Large intestine (tissue), 12 donors: ENCODE measurements at places on chromosomes 1 and 21. TPM values are rescaled to one million over a fixed set of nuclear protein-coding genes. Genes with fewer than 3 reads are reported as not detected.
A peak's percentile ranks its signal among the peaks of the same experiment; 100 is the strongest.

BARHL2 gene
- not detected for polyA plus RNA-seq

OTUD7B gene
- polyA plus RNA-seq = 16.9 TPM

RGS4 gene
- 8.1 TPM for polyA plus RNA-seq

TBX19 gene
- polyA plus RNA-seq = 2.3 TPM

FAM163A gene
- polyA plus RNA-seq = 5.5 TPM

EFNA3 gene
- polyA plus RNA-seq = 9.6 TPM

RHOU gene
- 44.2 TPM for polyA plus RNA-seq

GPR25 gene
- polyA plus RNA-seq = 0.16 TPM

KDF1 gene
- 20.4 TPM for polyA plus RNA-seq

DFFB gene
- polyA plus RNA-seq = 10.6 TPM

DNA sequence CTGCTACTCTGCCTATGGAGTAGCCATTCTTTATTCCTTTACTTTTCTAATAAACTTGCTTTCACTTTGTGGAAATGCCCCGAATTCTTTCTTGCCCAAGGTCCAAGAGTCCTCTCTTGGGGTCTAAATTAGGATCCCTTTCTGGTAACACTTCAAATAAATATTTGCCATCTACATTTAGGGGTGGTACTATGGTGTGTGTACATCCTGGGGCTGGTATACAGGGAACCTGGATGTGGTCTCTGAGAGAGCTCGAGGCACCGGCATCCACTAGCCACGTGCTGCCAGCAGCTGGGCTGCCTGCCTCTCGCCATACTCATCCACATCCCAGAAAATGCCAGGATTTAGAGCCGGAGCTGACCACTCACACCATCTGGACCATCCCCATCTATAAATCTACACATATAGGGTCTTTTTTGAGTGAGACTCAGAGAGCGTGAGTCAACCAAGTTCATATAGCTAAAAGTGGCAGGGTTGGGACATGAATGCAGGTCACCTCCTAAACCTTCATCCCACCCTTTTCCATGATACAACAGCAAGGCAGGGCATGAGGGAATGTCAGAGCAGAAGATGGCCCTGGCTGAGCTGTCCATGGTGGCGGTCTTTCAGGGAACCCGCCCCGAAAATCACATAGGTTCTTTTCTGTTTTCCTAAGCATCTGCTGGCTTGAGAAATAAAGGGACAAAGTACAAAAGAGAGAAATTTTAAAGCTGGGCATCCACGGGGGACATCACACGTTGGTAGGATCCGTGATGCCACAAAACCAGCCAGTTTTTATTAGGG lies 76.6 kb upstream of the F3 start:
- DNase-seq = no peak

GRCh38 chr1:200415789-200416593 lies 6.2 kb upstream of the ZNF281 start:
- no peak for DNase-seq

DNA sequence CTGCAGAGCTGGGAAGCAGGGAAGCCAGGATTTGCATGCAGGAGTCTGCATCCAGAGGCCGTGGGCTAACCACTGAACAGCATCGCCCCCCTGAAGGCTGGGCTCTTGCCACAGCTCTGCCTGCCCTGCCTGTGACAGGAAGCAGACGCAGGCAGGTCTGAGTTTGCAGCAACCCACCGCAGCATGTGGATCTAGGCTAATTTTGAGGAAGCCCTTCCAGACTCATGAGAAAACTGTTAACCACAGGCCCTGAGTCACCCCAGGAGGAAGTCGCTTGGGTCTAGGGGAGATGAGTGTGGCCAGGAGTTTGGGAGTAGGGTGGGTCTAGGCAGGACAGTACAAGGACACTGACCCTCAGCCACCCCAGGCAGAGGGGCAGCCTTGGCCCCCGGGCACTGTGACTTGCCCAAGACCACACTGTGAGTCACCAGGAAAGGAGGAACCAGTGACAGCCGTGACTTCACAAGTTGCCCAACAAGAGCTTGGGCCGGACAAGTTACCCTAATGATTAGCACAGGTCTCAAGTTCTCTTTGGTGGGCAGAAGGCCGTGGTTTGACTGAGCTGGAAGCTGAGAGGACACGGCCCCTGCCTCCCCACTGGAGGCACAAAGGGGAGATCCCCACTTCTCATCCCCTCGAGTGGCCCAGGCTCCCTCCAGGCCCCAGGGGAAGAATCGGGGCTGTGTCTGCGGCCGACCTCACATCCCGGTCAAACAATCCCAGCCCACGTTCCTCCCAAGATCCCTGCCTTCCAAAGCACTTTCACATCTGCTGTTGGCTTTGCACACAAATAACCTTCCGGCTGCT lies 826 bp downstream of the LAPTM5 start:
- DNase-seq = no peak

GRCh38 chr1:108611984-108612383 lies 48.9 kb downstream of the HENMT1 start:
- no peak for DNase-seq

GRCh38 chr1:113551728-113552127 lies 161.4 kb downstream of the MAGI3 start:
- no peak for DNase-seq

DNA sequence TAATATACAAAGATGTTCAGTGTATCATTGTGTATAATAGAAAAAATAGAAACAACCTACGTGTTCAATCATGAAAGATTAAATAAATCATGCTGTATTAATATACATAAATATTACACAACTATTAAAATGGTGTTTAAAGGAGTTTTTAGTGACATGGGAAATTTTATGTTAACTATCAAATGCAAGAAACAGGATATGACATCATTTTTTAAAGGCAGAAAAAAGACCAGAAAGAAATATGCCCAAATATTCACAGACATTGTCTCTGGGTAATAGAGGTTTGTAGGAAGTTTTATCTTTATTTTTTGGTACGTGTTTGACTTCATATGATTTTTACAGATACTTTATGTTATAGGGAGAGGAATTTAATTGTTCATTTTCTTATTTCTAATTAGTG lies 34.0 kb downstream of the NPHS2 start:
- DNase-seq = no peak

DNA sequence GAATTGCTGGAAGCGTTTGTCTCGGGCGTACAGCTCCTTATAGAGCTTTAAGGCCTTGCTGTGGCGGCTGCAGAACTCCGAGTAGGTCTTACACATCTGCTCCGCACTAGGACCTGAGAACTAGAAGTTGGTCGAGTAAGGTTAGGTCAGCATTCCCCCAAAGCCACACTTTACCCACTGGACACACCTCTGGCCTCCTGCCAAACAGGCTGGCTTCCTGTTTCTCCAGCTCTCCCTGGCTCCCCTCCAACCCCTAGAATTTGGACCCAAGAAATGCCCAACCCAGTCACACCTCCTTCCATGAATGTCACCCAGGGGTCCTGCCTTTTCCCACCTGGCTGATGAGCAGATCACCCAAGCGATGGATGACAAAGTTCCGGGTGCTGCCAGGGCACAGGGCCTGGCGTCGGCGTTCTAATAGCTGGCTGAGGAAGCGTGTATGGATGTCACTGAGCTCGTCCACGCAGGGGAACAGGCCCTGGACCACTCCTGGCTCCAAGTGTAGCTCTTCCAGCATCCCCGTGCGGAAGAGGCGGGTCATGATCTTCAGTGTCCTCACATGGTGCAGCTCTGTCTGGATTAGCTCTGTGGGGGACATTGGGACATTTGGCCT lies 15.6 kb downstream of the ARHGEF2 start:
- DNase-seq = no peak

DNA sequence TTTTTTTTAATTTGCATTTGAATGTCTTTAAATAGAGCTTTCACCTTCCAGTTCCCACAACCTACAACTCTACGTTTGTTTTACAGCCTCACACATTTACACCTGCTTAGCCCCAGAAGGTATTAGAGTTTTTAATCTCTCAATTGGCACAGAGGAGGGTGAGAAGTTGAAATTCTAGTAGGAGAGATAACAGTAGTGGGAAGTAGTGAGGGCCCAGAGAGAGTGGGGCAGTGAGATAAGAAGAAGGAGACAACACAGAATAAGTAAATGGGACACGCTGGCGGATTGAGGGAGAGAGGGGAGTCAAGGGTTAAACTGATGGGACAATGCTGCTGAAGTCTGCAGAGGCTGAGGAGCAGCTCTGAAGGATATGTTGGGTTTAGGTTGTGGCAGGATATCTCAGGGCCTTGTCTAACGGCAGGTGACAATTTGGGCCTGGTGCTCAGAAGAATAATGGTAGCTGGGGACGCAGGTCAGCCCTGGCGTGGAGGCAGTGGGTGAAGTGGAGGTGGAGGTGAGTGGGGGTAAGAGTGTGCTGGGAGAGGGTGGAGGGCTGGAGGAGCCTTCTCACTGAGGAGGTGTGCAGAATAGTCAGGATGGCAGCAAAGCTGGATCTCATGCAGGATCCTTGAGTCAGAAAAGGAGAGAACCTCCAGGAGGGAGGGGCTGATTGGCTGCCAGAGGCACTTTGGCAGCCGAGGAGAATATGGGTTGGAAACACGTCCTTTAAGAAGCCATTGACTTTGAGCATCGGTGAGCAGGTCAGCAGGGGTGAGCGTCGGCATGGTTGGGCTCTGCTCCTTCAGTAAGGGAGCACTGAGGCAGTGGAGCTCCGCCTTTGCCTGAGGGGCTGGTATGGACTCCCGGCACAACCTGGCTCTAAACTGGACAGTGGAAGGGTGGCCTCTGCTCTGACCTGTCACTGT lies 72.9 kb downstream of the SYT6 start:
- no peak for DNase-seq

- no peak for DNase-seq
Observed at GRCh38 chr1:184640505-184640904, 114.2 kb downstream of the EDEM3 start.

DNA sequence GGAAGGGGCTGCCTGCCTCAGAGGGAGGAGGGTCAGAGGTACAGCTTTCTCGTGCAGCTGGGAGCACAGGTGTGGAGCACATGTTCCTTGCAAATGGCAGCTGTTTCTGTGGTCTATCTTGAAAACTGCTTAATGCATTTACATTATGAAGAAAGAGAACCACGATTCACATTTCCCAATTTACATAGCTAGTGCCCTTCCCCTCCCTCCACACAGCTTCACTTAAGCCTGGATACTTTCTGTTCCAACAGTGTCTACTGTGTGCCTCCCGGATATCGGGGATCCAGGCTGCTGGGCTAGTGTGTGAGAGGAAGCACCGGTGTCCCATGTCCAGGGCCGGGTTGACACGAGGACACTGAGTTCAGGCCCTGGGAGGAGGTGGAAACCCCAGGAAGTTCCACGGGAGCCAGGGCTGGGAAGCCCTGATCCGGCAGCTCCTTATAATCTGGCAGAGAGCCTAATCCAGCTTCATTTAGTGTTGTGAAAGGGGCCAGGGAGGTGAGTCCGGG lies 31.6 kb downstream of the TMCC2 start:
- DNase-seq = peak; percentile 7

DNA sequence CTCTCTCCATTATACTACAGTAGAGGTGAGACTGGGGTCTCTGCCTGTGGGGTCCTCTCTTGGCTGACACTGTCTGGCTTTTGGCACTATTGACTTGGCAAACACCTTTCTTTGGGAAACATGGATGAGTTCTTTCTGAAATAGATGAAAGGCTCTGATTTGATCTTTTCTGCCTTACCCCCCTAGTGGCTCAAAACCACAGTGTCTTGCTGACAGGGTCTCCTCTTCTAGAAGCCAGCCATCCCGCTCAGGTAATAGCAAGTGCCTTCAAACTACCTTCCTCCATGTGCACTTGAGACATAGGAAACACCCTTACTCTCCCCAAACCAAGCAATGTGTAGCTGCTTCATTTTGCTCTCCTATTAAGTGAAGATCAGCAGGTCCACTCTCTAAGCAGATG lies 260.4 kb downstream of the BRINP2 start:
- DNase-seq = no peak

GRCh38 chr1:201448990-201449389 lies 20.0 kb downstream of the PHLDA3 start:
- no peak for DNase-seq

DNA sequence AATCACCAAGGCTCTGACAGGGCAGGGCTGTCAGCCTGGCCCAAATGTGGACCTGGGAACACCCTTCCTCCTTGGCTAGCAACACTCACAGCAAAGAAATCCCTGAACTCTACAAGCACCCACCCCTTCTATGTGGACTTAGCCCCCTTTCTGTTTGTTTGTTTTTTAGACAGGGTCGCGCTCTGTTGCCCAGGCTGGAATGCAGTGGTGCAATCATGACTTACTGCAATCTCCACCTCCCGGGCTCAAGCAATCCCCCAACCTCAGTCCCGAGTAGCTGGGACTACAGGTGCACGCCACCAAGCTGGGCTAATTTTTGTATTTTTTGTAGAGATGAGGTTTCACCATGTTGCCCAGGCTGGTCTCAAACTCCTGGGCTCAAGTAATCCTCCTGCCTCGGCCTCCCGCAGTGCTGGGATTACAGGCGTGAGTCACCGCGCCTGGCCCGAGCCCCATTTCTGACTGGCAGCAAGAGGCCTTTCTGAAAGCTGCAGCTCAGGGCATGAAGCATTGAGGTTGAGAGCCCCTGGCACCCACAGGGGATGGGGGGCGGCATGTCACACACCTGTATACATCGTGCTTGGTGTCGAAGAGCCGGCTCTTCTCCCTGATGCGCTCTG lies 16.2 kb downstream of the RIPK4 start:
- no peak for DNase-seq

DNA sequence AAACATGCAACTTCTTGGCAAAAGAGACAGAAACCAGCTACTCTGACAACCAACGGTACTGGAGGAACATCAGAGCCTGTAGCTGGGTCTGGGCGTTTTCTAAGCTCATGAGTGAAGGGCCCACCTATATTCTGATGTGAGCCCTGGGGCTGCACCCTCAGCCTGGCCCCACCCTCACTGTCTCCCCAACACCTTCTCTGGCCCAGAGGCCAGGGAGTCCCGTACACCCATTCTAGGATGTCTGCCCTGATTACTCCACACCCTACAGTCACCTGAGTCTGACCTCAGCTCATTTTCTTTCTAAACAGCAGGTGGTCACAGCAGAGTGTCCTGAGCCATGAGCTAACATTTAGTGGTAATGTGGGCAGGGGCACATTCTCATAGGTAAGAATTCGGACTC lies 439.2 kb downstream of the MATN1 start:
- no peak for DNase-seq

- DNase-seq = no peak
Observed at GRCh38 chr1:207884266-207885029, 26.5 kb downstream of the CD34 start.

DNA sequence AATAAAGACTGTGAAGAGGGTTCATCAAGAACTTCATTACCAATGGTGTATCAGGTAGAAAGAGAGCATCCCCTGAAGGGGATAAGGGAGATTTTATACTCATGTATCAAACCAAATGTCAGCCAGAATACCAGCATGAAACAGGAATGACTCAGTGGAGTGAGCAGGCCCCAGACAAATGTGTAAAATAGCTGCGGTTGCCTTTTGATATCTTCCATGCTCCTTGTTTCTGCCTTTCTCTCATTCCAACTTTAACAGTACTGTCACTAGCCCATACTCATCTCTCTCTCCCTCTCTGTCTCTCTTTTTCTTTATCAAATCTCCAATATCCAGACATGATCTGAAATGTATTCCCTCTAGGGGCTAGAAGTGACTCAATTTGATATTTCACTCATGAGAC lies 47.8 kb downstream of the GPR88 start:
- DNase-seq = no peak

- no peak for DNase-seq
Observed at GRCh38 chr1:86062453-86062852, 94.1 kb downstream of the COL24A1 start.

- no peak for DNase-seq
Observed at GRCh38 chr1:14495381-14495780, 103.1 kb upstream of the KAZN start.

GRCh38 chr1:192952646-192953045 lies 106.5 kb downstream of the UCHL5 start:
- no peak for DNase-seq

- DNase-seq = no peak
Observed at GRCh38 chr1:185603158-185603557, 131.0 kb upstream of the HMCN1 start.
